Endodermal cell (in vitro differentiated cells): ENCODE measurements at places on chromosomes 3 and 15.

- no peak for DNase-seq
Measured at GRCh38 chr3:107438671-107439070, 61.4 kb downstream of the CCDC54 start.

DNA sequence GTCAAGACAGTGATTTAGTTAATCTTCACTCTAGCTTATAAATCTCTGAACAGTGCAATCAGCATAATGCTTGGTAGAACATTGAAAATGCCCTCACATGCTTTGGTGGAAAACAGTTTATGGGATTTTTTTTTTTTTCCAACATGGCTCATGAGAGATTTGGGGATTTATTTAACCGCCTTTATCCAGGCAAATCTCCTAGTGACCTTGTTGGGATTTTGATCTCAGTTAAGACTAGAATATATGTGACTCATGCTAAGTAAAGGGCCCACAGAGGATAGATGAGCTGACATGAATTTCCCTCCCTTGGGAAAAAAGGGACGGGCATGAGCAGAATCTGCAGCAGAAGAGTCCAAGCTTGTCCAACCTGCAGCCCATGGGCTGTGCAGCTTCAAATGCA, 18.7 kb downstream of the LRTM1 start:
- no peak for DNase-seq

GRCh38 chr3:129413687-129414506, 14.5 kb downstream of the EFCAB12 start:
- peak; percentile 22 for DNase-seq

DNA sequence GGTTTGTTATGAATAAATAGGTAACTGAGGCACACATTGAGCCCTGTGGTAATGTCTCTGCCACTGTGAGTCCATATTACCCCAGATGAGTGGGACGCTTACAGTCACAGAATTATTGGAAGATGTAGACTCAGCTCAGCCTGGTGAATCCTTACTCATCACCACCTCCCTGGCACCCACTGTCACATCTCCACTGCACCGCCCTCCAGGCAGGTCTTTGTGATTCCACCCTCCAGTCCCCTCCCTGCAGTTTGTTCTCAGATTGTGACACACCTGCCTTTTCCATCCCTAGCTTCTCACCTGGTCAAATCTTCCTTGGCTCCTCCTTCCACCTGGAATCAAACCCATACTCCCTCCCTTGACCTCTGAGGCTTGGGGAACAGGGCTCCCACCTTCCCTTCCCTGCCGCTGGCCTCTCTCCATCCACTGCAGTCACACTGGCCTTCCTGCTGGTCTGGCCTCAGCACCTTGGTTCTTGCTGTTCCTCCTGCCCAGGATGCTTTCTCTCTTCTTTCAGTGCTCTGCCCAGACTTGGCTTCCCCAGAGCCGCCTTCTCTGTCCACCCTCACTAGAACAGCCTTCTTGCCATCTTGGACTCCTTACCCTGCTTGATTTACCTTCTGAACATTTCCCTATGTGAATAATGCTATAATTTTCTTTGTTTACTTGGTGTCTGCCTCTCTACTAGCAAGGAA, 9.4 kb downstream of the SLC6A20 start:
- peak; percentile 24 for DNase-seq

DNA sequence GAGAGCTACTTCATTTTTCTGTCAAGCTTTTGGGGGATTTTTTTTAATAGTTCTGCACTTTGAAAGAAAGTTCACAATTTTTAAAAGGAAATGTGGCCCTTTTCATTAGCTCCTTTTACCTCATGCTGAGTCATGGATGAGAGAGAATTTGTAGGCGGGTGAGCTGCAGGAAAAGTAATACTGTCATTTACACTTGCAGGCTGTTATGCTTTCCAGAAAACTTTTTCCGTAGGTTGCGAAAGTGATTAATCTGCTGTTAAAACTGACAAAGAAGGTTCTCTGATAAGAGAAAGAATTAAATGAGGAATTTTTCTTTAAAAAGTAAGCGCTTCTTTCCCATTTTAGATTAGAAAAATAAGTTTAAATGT, 430.2 kb downstream of the LPP start:
- no peak for DNase-seq

GRCh38 chr3:180764481-180764880, 85.2 kb upstream of the CCDC39 start:
- no peak for DNase-seq

DNA sequence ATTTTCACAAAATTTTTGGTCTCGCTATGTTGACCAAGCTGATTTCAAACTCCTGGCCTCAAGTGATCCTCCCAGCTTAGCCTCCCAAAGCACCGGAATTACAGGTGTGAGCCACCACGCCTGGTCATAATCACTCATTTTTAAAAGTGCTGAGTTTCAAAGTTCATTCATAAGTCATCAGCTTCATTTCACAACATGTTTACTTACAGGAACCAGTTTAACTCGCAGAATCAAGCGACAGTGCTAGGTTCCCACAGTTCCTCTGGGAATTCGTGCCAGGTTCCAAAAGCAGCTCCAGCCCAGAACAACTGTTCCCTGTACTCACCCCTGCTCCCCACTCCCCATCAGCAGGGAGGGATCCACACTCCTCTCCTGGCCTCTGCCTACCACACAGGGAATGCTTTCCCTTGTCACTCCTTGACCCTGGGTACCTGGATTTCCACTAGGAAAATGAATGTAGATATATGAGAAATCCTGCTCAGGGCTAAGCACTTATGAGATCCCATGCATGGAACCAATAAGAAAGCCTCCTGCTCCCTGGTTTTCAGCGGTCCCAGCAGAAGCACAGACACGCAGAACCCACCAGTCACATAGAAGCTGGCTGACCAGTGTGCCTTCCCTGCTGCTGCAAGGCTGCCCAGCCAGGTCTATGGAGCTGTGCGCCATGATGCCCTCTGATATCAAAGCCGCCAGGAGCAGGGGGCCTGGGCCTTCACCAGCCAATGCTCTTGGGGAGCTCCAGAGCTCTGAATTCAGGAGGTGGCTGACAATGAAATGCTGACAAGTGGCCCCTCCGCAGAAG, 72.3 kb downstream of the ITGB5 start:
- peak; percentile 41 for DNase-seq

DNA sequence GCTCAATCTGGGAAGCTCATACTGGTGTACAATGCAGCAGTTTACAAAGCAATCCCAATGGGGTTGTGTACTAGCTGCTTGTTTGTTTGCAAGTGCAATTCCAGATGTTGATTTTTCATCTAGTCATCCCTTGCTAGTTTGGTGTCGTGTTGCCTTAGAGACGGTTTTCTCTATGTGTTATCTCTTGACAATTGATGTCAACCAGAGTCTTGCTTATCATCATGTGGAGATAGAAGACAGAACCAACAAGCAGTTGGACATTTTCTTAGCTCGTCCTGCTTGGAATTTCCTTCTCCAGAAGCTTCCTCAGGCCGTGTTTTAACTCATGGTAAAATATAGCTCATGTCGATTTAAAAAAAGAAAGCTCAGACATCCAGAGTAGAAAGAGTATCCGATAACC, 262.0 kb upstream of the KCNH8 start:
- DNase-seq: no peak

GRCh38 chr15:64878705-64879104, 33.0 kb upstream of the ANKDD1A start:
- no peak for DNase-seq

- DNase-seq: no peak
Measured at GRCh38 chr3:9339761-9340471, 22.9 kb upstream of the THUMPD3 start.

DNA sequence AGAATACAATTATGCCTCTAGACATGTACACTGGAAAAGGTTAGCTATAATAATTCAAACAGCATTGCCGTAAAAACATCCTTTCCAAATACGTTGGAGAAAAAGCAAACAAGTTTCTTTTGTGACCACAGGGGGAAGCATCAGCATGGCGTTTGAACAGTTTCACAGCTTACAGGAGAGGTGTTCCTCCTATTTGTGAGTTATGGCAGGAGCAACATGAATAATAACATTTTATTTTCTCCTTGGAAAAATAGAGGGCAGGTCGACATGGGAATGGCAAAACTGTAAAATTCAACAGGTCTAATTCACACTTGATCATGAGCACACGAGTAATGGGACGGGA, 39.7 kb upstream of the GADL1 start:
- DNase-seq: no peak

- no peak for DNase-seq
Measured at GRCh38 chr15:90545095-90545494, 15.4 kb downstream of the CRTC3 start.
